ENCODE measurements at places on chromosomes 5 and 9.

DNA sequence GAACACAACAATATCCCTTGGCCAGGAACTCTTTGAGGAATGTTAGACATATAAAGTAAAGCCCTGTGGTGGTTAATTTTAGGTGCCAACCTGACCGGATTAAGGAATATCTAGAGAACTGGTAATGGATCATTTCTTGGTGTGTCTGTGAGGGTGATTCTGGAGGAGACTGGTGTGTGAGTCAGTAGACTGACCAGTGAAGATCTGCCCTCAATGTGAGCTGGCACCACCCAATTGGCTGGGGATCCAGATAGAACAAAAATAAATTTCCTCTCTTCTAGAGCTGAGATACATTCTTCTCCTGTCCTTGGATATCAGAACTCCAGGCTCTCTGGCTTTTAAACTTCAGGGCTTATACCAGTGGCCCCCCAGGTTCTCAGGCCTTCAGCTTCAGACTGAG is 56.2 kb upstream of the TNPO1 start:
- no peak for DNase-seq

DNA sequence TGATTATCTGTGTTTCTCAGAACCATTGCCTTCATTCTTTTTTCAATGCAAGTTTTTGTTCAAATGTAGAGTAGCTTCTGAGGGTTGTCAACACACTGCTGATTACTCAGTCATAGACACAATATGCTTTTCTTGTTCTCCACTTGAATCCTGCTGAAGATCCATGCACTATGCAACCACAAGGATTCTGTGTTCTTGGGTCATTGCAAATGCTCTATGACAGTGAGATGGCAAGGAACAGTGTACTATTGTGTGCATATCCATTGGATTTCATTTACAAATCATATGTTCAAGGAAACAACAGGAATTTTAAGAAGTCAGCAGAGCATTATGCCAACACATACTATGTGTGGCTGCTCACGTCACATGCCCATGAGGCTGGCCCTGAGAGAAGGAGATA is 1590.2 kb downstream of the EFNA5 start:
- no peak for DNase-seq

DNA sequence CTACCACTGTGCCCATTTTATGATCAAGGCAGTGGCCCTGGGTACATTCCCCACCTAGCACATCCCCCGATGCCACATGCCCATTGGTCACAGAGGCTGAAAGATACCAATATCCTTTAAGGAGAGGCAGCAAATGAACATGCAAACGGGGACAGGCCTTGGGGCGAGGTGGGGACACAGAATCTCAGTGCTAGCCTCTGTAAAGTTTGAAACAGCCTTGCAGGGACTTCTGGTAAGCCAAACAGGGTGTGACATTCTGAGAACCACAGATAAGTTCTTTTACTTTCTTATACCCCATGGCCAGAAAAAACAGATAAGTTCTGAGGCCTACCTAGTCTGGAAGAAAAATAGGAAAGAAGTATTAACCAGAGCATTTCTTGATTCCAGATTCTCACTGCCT is 60.5 kb downstream of the ACER2 start:
- no peak for DNase-seq

DNA sequence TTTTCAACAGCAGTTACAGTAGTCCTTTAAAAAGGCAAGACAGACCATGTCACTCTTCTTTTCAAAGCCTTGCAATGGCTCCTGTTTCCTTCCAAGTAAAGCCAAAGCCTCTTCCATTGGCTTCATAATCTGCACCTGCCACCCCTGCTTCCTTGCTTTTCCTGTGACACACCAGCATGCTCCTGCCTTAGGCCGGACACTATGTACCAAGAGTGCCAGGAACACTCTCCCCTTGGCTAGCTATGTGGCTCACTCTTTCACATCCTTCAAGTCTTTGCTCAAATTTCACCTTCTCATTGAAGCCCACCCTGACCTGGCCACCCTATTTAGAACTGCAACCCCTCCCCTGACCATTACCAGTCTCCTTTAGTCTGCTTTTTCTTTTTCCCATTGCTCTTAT is 22.2 kb upstream of the TRAF1 start:
- DNase-seq: no peak

- no peak for DNase-seq
Measured at GRCh38 chr5:145920542-145921210, 15.7 kb upstream of the SH3RF2 start.

DNA sequence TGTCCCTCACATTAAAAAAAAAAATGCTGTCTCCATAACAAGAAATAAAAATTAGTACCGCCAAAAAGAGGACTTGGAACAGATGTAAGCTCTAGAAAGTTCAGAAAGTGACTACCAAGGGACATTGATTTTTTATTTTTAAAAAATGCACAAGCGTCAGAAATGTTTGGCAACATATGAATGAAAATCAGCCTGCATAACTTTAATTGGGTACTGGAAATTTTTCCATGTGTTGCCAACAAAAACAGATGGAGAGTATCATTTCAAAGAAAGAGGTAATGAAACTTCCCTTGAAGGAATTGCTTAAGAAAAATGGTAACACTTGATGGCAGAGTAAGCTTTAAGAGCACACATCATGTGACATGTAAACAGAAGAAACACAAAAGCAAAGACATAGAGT is 47.2 kb downstream of the OR2K2 start:
- DNase-seq: no peak

DNA sequence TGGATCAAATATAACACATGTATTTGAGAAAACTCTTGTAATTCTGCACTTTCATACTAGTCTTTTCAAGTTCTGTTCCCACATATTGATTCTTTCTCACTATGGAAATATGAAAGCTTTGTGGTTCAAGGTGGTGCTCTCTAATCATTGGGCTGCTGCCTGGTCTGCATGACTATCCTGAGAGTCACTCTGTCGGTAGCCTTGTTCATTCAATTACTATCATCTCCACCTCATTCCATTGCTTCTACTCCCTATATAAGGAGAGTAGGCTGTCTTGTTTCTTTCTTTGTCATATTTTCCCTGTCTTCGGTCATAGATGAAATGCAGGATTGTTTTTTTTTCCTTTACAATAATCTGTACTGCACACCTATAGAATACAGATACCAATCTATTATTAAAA is 341.4 kb upstream of the ACTBL2 start:
- no peak for DNase-seq

DNA sequence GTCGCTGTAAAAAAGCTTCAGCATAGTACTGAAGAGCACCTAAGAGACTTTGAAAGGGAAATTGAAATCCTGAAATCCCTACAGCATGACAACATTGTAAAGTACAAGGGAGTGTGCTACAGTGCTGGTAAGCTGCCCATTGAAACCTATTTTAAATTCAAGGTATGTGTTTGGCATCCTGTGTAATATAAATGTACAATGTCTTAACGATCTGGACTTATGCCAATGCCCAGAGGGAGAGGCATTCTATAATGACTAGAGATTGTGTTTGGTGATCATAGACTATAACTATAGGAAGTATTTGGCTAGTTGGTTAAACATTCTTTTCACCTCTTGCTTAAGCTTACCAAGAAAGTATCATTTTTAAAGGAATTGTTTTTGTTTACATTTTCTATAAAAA is 95.7 kb downstream of the INSL6 start:
- no peak for DNase-seq

DNA sequence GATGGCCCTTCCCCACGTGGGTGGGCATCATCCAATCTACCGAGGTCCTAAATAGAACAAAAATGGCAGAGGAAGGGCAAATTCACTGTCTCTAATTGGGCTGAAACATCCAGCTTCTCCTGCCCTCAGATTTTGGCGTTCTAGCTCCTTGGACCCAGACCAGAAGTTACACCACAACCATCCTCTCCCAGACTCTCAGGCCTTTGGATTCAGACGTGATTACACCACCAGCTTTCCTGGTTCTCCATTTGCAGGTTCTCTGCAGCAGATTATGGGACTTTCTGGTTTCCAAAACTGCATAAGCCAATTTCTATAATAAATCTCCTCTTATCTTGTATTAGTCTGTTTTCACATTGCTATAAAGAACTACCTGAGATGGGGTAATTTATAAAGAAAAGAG is 73.6 kb upstream of the STARD4 start:
- DNase-seq: no peak

- DNase-seq: no peak
Measured at GRCh38 chr9:15205632-15206420, 101.2 kb downstream of the TTC39B start.

GRCh38 chr5:28543473-28544098 is 1505.2 kb upstream of the CDH9 start:
- no peak for DNase-seq

GRCh38 chr5:17147170-17147569 is 70.3 kb upstream of the BASP1 start:
- DNase-seq: no peak

DNA sequence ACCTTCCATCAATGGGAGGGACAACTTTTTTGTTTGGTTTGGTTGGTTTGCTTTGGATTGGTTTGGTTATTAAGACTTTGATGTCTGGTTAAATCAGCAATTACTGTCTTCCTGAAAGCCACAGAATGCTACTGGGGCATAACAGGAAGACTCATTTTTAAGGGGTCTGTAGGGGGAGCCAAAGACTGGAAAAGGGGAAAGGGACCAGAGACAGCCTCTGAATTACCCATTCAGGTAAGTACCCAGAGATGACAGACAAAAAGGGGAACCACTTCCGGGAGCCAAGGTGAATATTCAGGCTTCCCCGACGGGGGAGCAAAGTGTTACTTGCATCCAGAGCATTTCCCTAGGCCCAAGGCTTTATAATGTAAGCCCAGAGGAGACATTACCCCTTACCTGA is 4.6 kb upstream of the FEM1C start:
- DNase-seq: no peak

GRCh38 chr5:175285261-175285660 is 158.7 kb downstream of the DRD1 start:
- DNase-seq: no peak

- no peak for DNase-seq
Measured at GRCh38 chr9:129637673-129638439, 4.1 kb downstream of the ASB6 start.

- no peak for DNase-seq
Measured at GRCh38 chr5:137392261-137392660, 106.9 kb downstream of the SPOCK1 start.

Data from activated effector memory CD4-positive, alpha-beta T cell treated with anti-CD3 and anti-CD28 coated beads, Interleukin-2, amount 50 U/mL, for 16 hours (primary cell).